ENCODE measurements at places on chromosomes 6 and 20.

DNA sequence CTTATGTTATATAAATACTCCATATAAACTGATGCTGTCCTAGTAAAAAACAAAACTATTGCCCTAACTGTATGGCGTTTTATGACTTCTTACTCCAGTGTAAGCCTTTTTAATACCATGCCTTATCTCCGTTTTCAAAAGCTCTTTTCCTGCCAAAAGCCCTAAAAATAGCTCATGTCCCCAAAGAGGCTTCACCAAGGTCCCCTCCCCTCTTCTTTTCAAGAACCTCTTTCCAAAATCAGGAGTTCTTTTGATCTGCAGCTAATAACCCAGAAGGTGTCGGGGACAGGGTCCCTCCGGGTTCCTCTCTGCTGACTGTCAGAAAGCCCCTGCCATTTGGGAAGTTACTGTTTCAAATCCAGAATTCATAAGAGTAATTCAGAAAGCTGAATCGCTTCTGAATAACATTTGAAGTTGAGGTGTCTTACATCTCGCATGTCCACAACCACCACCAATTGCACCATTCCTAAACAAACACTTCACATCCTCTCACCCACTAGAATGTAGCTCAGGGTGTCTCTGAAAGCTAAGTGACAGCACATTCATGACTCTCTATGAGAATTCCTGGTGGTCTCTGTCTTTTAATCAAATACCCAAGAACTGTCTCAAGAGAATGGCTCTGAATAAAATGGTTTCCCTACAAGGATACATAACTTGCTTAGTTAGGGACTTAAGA, 13.3 kb downstream of the TASP1 start:
- peak; percentile 40 for DNase-seq

DNA sequence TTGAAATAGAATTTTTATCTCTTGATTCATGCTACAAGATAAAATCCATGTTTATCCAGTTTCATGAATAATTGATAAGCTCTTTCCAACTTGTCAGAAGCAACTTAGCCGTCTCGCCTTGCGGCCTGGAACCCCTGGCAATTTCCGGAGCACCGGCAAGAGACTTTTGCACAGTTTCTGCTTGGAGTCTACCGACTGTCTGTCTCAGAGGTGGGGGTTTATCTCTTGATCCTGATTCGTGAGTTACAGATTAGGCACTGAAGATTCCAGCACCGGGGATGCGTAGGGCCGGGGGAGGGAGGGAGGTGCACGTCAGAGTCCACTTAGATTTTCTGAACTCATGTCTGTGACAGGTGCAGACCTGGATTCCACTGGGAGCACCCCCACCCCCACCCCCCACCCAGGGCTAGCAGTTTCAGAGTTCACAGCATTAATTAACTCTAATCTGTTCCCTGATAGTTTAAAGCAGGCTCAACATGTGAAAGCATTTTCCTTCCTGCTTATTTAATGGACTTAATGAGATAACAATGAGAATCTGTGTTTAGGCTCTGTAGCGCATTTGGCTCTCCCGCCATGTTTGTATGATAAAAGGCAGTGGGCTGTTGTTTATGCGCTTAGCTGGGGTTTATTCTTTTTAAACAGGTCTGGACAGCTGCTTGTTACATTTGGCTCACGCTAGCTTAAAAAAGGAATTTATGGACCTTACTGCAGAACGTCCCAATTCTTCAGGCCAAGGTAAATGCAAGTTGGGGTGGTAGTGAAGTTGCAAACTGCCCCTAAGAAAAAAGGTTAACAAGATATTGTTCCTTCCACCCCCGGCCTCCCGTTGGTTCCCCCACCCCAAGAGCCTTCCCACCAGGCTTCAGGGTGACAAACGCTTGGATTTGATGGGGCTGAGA, 8.1 kb upstream of the APCDD1L start:
- DNase-seq: no peak

- DNase-seq: no peak
Observed at GRCh38 chr6:168039849-168040248, 39.2 kb downstream of the FRMD1 start.

DNA sequence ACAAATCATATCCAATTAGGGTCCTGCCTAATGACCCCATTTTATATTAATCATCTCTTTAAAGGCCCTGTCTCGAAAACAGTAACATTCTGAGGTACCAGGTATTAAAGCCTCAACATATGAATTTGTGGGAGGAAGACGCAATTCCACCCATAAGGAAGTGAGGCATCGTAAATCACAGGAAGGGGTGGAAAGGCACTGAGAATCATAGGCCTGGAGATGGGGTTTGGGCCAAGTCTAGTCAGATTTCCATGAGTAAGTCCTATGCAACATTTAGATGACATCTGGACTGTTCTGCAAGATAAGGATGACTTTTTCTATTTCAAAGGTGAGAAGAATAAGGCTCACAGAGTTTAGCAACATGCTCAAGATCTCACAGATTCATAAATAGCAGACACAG, 534.0 kb downstream of the KHDRBS2 start:
- no peak for DNase-seq

- no peak for DNase-seq
Observed at GRCh38 chr20:32208499-32209154, 947 bp downstream of the POFUT1 start.

GRCh38 chr6:41182069-41183034, 18.6 kb downstream of the TREML2 start:
- DNase-seq: peak; percentile 92

DNA sequence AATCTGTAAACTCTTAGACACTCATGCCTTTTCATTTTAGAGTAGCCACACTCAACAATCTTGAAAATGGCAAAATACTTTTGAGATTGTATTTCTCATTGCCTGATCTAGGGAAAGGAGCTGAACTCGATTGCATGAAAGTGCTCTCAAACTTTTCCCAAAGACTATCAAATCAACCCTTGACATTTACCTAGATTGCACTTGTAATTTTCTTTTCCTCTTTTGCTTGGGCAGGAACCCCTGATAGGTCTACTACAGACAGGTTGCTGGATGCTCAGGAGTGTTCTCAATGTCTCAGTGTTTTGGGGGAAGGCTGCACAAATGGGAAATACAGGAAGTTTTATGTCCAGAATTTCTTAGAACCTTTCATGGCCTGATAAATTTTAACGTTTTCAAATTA, 468.0 kb upstream of the GJE1 start:
- DNase-seq: no peak

DNA sequence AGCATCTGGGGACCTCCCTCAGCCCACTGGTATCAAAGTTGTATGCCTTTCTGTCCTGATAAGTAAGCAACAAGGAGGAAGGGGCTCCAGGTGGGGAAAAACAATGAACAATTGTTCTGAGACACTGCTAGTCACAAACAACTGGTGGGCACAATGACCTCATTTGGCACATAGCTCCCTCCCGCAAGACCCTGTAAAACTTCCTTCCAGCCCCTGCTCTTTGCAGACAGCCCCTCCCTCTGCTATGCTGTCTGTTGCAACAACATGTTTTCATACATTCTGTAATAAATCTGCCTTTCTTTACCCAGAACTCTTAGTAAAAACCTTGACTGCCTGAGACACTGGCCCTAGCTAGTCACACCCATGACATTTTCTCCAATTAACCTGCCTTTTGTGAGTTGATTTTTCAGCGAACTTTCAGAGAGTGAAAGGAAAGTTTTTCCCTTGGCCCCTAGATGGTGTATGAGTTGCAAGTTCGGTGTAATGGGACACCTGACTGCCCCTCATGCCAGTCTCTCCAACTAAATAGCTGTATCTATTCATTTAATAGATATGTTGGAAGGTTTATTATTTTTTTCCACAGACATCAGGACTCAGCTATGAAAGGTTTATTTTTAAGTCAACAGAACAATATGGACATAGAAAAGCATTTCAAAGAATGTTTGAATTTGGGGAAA, 142.3 kb upstream of the SLC22A16 start:
- DNase-seq: no peak

DNA sequence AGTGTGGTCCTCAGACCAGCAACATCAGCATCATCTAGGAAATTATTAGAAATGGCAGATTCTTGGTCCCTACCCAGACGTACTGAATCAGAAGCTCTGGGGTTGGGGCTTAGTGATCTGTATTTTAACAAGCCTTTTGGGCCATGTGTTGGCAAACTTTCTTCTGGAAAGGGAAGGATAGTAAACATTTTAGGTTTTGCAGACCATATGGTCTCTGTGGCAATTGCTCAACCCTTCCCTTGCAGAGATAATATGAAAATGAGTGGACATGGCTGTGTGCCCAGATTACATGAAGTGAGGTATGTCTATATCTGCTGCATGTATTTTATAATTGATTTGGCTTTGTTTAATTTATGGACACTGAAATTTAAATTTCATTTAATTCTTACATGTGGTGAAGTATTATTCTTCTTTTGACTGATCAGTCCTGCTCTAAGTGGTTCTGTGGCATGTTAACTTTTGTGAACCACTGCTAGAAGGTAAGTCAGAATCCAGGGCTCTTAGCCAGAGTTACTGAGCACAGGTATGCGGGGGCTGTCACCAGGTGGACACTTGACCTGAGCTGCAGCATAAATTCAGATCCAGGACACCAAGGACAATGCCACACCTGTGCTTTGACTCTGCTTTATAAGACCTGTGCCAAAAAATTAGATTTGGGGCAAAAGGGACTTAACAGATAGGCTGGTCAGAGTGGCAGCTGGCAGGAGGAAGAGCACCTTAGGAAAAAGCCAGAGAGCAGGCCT, 43.2 kb downstream of the LY86 start:
- DNase-seq: no peak

GRCh38 chr6:167397712-167398111, 72.8 kb downstream of the TTLL2 start:
- no peak for DNase-seq

GRCh38 chr20:47583551-47583950, 81.9 kb downstream of the NCOA3 start:
- DNase-seq: no peak

DNA sequence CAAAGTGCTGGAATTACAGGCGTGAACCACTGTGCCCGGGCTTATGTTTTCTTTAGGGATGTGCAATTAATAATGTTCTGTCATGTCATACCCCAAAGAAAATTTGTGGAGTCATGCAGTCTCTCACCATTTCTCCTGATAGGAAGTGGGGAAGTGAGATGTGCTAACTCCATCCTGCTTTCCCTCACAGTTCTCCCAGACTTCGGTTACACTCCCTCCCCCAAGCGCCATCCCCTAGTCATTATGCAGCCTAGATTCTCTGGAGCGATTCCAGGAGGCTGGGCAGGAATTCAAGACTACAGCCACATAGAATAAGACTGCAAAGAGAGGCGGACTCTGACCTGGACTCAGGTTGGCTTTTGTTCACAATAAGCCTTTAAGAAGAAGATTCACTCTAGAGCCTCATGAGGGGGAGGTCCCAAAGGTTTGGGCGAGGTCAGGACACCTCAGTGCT, 271.4 kb downstream of the ALDH8A1 start:
- DNase-seq: no peak

GRCh38 chr6:11197175-11197536, 35.3 kb downstream of the NEDD9 start:
- DNase-seq: no peak

- DNase-seq: no peak
Observed at GRCh38 chr20:36644032-36644705, 1.8 kb downstream of the SLA2 start.

DNA sequence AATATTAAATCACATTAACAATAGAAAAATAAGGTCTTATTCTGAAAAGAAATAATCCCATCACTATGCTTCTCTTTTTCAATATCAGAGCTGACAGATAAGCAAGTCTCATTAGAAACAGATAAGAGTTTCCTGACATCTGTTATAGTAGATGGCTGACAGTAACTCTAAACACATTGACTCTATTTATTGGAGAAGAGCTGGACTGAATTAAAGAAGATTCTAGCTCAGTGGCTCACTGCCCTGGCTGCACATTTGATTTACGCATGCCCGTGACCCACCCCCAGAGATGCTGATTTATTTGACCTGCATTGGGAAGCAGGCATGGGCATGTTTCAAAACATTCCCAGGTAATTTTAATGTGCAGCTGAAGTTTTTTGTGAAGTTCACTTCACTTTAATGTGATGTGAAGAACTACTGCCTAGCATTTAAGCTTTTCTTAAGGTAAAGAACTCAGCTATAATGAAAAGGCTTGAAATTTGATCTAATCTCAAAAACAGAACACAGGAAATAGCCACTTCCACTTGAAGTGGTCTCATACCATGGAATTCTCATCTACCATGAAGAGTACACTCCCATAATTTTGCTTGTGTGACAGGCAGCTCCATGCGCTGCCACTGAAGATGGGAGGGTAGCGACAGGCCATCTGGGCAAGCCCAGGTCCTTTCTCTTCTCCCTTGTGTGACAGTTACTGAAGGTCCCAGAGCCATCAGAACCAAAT, 162.3 kb downstream of the TPBG start:
- DNase-seq: peak; percentile 88

DNA sequence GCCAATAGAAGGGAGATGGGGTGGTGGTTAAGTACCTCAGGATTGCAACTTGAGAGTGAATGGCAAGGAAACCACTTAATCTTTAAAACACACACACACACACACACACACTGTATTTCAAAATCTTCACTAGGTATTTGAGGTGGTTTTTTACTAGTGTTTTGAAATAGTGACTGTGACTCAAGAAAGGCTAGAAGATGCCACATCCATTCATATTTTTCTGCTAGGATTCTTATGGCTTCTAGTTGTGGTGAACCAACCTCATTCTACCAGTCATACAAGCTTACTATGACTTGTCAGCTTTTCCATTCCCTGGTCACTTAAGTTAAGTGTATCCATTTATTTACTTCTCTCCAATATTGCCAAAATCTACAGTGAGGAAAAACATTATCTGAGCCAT, 519.4 kb upstream of the JAG1 start:
- no peak for DNase-seq

GRCh38 chr20:592506-592905, 17.6 kb downstream of the TCF15 start:
- no peak for DNase-seq

Measured in NCI-H510A treated with DMSO at 0.1 percent for 48 hours (cell line).